Activated CD4-positive, alpha-beta T cell treated with anti-CD3 and anti-CD28 coated beads for 48 hours (primary cell): ENCODE measurements at places on chromosomes 13 and 19.

DNA sequence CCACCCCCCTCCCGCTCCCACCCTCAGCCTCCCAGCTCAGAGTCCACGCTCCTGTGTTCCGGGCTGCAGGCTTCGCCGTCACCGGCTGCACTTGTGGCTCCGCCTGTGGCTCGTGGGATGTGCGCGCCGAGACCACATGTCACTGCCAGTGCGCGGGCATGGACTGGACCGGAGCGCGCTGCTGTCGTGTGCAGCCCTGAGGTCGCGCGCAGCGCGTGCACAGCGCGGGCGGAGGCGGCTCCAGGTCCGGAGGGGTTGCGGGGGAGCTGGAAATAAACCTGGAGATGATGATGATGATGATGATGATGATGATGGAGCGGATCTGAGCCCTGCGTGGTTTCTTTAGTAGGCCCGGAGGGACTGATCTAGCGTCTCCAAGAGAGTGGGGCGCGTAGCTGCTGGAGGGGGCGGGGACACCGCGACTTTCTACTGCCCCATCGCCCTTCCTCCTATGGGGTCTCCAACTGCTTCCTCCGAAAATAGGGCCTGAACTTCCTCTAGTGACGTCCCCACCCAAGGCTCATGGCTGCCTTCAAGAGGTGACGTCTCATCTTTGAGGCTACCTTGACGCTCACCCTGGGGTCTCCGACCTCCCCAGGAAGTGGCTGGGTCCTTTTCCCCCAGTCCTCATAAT, 1.4 kb downstream of the RETN start:
- peak; percentile 51 for DNase-seq

- no peak for DNase-seq
Measured at GRCh38 chr13:20519875-20520274, 5.8 kb downstream of the CRYL1 start.

DNA sequence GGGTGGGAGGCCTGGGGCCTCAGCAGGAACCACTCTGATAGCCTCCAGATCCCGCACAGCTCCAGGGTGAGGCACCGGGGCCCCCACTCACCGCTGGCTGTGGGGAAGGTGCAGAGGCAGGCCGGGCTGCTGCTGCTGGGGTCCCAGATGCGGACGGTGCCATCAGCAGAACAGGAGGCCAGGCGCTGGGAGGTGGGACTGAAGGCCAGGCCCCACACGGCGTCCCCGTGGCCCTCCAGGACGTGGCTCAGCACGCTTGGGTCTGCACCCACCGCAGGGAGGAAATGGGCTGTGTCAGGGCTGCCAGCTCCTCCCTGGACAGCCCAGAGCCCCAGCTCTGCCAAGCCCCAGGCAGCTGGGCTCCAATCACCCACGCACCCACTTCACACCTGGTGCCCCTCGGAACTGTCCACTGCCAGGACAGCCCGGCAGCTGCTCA, 6.1 kb upstream of the PRKD2 start:
- DNase-seq = no peak

- peak; percentile 76 for DNase-seq
Measured at GRCh38 chr19:10566658-10567410, 1.0 kb upstream of the KRI1 start.

DNA sequence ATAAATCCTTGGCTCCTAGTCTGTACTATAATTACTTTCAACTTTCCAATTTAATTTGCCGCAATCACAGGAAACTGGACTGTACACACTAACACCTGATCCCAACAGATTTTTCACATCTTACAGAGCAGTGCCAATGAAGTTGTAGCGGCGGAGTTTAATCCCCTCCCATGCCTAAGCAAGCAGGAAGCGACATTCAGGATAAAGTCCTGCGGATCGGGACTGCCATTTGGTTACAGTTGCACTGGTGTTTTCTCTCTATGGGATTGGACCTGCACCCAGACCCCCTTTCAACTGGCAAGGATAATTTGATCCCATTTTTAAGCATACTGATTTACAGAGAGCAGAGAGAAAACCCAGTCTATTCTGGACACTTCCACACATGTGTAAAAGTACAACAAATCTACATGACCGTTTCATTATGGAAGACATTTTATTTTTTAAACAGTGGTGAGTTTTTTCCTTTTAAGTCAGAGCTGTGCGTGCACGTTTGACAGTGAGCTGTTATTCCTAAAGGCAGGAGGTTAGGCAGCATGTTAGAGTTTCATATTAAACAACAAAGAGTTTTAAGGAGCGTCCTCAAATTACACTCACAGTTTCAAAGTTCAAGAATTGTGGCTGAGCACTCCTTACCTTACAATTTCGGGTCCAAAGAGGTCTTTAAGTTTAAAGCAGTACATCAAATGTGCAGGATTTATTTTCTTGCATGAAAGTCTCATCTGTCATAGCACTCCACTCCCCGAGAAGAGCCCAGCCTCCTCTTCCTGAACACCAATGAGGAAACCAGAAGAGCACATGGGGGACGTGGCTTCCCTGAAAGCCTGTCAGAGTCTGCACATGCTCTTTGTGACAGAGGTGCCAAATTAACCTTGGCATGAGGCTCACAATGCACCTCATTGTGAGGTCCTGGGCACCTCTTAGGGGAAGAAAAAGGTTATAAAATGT, 141.6 kb upstream of the RFC3 start:
- peak; percentile 36 for DNase-seq

- DNase-seq = no peak
Measured at GRCh38 chr13:106794117-106794516, 226.2 kb upstream of the ARGLU1 start.

- no peak for DNase-seq
Measured at GRCh38 chr13:109172136-109172535, 542.7 kb downstream of the MYO16 start.

GRCh38 chr19:3161453-3161852, 17.1 kb upstream of the S1PR4 start:
- DNase-seq = no peak

GRCh38 chr13:42592915-42593900, 19.3 kb downstream of the TNFSF11 start:
- no peak for DNase-seq

DNA sequence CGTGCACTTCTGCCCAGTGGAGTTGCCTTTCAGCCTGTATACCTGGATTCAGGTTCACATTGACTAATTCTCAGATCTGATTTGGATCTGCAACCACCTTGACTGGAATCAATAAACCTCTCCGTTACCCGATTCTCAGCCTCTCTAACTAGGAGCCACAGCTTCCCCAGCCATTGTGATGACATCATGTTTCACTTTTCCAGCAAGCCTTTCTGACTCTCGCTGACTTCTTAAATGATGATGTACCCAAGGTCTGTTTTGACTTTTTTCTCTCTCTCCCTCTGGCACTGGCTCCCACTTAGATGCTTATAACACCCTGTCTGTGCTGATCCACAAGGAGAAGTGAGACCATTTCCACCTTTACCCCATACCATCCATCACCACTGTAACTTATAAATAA, 13.5 kb upstream of the FAM124A start:
- DNase-seq = no peak

DNA sequence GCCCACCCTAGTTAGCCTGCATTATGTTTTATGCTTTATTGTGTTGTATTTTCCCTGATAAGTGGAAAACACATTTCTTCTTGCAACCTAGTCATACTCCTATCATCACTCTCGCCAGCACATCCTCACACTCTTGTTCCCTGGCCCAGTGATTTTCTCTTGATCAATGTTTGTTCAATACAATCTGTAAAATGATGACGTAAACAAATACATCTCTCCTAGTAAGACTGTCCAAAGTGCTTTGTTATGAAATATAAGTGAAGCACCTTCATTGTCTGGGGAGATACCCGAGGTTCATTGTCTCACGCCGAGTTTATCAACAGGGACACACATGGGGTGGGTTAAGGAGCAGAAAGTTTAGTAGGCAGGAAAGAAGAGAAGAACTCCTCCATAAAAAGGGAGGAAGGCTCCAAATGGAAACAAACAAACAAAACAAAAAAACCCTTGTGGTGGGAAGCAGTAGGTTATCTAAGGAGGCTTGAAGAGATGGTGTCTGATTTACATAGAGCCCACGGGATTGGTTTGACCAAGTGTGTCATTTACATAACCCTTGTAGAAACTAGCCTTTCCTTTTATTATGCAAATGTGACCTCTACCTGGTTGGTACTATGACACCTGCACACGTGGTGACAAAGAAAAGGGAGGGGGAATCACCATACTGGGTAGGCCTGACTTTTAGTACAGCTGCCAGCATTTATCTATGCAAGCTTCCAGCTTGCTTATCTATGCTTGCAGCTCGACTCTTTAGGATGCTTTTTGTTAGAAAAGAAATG, 1317.9 kb upstream of the SPRY2 start:
- DNase-seq = no peak

GRCh38 chr13:104553186-104553585, 1487.0 kb upstream of the SLC10A2 start:
- no peak for DNase-seq

DNA sequence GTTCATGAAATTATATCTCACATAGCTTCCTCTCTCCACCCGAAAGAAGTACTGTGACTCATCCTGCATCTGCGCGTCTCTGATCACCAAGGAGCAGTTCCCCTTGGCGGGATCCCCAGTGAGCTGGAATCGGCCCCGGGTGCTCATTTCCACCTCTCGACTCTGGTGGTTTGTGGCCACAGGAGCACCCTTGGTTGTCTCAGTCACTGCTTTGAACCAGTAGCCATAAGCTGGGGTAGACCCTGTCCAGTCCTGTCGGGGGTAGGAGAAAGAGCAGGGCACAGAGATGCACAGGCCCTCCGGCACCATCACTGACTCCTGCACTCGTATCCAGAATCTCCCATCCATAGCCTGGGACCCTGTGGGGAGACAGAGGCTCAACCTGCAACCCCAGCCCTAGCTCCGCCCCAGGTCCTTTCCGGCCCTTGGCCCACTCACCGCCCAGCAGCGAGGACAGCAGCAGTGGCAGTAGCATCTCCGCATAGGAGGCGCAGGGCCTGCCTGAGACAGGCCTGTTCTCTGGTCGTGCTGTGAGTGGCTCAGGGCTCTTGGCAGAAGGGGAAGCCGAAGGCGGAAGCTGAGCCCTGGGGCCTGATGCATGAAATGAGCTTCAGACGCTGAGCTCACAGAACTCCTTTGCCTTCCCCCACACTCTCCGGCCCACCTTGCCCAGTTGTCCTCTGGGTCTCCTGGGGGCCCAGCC, at the start of gene SIGLEC10:
TSS of gene SIGLEC10 (minus strand) at position 536 of the 703 bp plus-strand sequence. CDS start at position 475, 61 bp downstream.
- DNase-seq = peak; percentile 75

GRCh38 chr13:36282821-36283432, 14.7 kb downstream of the CCDC169 start:
- DNase-seq = no peak

GRCh38 chr19:16554776-16555175, 12.5 kb upstream of the CHERP start:
- DNase-seq = no peak

DNA sequence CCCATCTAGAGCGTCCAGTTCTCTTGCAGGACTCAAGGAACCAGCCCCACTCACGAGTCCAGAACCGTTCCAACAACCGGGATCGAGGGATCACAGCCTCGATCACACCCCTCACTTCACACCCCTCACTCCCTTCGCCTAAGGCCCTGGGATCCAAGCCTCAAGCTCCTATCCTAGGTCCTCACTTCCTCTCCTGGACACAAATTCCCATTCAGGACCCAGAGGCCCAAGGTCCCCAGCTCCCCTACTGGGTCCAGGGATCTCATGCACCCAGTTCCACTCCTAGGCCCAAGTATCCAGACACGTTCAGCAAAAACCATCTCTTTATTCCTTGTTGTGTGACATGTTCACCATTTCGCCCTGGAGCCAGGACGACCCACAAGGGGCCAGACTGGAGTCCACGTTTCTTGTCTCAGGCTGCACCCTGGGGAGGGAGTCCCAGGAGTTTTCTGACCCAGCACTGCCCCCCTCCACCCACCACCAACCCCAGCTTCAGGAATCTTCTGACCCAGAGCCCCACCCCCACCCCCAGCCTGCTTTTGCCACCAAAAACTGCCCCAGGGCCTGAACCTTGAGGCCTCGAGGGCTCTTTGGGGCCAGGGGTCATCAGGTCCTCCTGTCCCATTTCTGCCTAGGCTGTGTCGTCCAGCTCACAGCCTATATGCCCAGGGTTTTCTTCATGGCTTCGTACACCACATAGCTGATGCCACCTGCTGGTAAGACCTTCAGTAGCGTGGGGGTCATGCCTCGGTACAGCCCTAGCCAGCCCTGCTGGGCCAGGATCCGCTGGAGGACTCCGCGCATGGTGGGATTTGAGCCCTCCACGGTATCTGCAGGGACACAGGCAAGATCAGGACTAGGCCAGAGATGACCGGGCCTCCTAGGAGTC, 1.4 kb upstream of the KHSRP start:
- DNase-seq = no peak

GRCh38 chr13:50787316-50788195, 55.9 kb downstream of the DLEU7 start:
- DNase-seq = no peak

DNA sequence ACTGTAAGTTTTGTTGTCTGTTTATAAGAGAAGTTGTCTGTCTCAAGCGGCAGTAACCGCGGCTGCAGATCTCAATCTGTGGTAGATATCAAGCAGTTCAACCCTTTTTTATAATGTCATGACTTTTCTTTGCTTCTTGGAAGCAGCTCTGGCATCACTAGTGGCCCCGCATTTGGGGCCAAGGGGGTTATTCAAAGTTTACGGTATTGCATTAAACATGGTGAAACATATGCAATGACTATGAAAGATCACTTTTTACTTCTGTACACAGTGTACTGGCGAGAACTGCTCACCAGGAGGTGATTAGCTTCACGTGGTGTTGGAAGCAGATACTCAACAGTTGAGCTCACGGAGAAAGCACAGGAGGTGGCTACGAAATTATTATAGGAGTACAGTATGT, 4.6 kb upstream of the FFAR3 start:
- no peak for DNase-seq

DNA sequence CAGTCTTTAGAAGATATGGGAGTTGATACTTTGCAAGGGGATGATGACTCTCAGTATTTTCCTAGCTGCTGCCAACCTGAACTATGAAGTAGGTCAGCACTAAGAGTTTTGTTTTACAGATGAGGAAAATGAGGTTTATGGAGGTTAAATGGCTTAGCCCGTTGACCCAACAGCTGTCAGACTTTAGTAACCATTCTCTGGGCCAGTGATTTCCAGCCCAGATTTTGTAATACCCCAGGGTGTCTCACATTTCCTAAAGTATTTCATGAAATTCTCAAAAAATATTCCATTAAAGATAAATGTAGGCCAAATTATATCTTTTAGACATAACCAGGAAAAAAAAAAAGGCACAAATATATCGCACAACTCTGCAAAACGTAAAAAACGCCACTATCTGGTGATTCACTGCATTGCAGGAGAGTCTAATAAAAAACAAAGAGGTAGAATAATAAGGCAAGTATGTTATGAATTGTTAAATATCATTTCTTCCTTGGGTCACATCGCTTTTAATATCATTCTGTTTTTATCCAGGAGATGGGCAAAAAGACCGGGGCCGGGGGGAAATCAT, 112.5 kb downstream of the DACH1 start:
- no peak for DNase-seq
